GM03348 (cell line): ENCODE measurements at places on chromosomes 3 and 15.

DNA sequence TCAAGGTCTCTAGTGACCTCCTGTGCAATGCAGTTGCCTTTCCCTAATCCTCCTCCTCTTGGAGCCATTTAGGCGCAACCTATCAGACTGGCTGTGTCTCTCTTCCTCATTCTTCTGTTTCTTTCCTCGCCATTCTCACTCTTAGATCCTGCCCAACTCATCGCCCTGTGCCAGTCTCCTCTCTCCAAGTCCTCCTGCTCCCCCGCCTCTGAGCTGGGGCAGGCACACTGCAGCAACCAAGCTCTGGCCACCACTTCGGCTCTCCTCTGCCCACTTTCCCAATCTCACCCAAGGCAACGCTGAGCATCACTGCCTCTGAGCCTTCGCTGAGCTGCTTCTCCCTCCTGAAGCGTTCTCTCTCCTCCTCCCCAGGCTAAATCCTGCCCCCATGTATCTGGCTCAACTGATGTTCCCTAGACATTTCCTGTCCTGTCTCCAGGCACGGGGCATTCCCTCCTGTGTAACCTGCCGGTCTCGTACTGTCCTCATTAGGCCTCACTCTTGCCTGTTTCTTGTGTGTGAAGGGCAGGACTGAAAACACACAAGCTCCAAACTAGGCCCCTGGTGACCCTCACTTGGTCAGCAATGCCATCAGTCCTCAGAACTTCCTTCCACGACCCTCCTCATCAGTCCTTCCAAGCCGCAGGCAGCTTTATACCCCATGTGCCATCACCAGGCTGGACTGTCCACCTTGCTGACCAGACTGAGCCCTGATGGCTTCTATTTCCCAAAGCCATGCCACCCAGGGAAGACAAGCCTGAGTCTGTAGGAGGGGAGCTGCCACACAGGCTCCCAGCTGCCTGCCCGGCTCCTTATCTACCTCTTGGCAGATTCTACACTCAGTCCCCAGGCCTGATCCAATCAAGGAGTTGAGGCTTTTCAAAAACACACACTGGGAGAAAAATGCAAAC lies 85.6 kb downstream of the SEC22A start:
- no peak for DNase-seq

GRCh38 chr15:85429522-85429921 lies 49.1 kb downstream of the AKAP13 start:
- no peak for DNase-seq

DNA sequence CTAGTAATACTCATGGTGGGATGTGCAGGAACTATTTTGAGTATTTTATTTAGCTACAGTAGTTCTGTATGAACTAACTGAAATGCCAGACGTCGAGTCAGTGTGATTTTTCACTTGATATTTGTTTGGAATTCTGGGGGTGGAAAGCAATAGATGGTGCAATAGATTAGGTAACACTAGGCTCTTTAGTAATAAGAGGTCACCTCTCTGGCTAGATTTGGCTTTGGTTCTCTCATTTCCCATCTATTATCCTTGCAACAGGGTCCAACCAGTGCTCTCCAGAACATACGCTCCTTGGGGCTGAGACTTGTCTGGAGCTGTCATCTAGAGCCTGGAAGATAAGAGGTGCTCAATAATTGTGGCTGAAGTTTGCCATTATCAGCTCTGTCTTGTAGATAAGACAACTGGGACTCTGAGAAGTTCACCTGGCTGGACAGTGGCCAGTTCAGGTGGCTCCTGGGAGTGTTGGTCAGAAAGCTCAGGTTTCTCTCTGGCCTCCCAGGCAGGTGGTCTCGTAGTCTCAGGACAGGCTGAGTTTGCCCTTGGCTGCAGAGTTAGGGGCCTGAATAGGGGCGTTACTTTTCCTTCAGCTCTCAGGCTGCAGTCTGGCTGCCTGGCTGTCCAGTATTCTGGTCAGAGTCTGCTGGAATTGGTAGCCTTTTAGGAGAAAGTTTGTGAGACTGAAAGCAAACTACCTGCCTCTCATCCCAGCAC lies 277.5 kb upstream of the RGMA start:
- DNase-seq = no peak

DNA sequence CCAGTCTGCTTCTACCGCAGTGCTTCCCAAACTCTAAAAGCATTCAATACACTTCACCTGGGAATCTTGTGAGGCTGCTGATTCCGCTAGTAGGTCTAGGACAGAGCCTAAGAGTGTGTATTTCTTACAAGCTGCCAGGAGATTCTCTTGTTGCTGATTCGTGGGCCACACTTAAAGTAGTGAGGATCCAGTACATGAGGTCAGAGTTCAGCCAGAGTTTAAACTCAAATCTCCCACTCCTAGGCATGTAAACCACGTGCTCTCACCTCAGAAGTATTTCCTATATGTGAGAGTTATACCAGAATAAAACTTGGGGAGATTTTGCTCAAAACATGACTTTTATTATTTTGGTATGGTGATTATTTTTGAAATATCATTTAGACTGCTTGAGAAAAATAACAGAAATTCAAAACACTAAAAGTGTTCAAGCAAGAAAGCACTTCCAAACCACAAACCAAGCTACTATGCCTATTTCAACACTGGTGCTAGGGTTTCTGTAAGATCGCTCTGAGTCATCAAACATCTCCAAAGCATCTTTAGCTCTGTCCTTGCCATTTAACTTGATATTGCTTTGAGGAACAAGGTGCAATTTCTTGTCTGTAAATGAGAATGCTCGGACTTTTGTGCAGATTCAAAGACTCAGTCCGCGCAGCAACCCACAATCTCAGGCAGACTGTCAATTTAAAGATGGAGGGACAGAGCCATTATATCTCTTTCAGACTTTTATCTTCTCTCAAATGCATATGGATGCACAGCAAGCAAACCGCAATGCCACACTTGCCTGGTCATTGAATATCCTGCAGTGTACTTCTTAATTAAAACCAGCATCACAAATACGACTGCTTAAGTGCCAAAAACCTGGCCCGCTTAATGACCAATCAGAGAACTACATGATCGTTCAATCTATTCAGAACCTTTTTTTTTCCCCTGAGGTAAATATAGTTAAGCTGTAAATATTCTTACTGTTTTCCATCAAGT lies 59.8 kb downstream of the AGTR1 start:
- peak; percentile 76 for DNase-seq

DNA sequence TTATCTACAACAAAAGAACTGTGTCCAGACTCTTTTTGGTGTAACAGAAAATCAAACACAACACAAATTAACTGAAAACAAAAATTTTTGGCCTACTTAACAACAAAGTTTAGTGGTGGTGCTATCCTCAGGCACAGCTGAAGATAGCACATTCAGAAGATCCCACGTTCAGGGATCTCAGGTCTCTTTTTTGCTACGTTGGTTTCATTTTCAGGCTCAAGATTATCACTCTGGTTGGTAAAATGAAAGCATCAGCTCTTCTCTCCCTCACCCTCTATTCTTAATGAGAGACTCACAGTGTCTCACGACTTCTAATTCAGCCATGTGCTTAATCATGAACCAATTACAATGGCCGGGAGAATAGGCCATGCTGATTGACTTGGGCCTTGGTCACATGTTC lies 146.9 kb upstream of the PTPRG start:
- no peak for DNase-seq

- DNase-seq = no peak
Measured at GRCh38 chr3:21654241-21654640, 96.8 kb downstream of the ZNF385D start.

GRCh38 chr3:15989419-15989818 lies 185.1 kb upstream of the GALNT15 start:
- no peak for DNase-seq

DNA sequence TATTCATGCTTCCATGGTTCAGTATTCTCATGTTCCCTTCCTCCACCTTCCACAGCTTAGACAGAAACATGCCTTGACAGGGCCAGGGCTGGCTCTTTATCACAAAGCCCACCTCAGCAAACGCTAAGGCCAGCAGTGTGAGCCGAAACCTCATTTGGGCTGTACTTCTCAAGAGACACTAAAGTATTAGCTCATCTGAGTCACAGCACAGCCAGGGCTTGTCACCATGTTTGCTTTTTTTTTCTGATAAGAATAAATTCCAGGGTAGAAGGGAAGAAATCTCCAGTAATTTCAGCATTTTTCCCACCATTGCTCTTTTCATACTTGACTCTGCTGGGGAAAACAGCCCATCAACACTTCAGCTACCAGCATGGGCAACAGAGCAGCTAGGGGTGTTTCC lies 95.4 kb downstream of the MYLK start:
- no peak for DNase-seq

GRCh38 chr3:4935347-4935746 lies 43.9 kb upstream of the BHLHE40 start:
- DNase-seq = no peak

DNA sequence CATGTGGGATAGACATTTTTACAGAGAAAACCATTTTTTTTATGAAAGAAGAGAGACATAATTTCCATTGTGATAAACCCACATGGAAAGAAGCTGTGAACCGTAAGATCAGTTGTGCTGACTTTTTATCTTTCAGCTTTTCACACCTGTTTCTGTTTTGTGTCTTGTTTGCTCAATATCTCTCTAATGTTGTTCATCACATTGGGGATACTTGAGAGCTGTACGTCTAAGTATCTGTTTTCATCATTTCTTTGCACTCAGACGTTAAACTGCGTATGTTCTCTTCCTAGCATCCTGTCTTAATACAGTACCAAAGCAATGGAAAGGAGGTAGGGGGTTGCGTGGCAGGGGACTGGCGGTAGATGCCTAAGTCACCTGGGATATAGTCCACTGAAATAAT lies 449.0 kb downstream of the NAALADL2 start:
- no peak for DNase-seq

GRCh38 chr3:161413855-161414210 lies 42.5 kb upstream of the SPTSSB start:
- DNase-seq = no peak

GRCh38 chr3:30760040-30760695 lies 134.3 kb downstream of the GADL1 start:
- no peak for DNase-seq

DNA sequence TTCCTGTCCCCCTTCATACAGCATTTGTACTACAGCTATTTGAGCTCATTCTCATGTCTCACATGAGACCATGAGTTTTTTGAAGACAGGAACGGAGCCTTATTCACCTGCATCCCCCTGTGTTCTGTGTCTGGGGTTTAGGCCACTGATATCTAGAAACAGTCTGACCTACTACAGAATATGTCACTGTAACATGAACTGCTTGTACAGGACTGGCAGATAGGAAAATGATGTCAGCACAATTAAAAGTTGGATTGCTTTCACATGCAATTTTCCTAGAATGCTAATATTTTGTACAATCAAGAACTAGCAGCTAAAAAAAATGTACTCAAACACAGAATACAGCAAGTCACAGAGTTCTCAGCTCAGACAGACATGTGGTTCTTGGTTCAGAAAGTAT lies 90.8 kb upstream of the FGF12 start:
- no peak for DNase-seq

DNA sequence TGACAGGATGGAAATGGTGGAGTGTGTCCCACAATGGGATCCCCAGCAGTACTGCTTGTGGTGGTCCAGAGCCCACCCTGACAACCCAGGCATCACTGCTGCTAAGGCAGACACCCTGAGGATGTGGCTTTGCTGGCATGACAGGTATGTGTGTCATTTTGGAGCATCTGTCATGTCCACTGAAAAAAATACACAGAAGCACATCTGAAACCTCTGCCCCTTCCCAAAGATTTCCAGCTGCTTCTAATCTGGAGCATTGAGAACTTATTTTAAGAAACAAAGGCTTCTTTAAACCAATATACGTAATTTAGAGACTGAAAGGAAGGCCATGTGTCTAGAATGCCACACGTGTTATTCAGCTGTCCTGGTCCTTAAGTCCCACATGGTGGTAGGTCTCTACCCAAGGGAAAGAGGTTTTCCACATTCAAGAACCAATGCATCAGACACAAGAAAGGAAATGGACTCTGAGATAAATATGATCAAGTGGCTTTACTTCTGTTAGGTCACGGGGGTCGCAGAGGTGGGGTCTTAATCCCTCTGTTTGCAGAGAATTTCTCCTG lies 88.3 kb downstream of the PDZRN3 start:
- no peak for DNase-seq

DNA sequence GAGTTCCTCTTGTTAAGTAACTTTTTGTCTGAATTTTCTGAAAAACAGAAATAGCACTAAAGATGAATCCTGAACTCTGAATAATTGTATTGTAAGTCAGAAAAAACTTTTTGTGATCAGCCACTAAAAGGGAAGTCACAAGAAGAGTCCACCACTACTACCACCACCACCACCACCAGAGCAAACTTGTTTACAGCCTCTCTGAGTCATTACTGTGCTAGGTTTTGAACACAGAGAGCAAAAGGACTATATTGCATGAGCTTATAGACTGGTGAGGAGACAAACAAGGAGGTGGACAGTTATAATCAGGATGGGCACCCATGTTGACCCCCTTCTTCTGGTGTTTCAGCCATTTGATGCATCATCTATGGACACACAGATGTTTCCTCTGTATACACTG lies 141.7 kb downstream of the IL5RA start:
- no peak for DNase-seq

DNA sequence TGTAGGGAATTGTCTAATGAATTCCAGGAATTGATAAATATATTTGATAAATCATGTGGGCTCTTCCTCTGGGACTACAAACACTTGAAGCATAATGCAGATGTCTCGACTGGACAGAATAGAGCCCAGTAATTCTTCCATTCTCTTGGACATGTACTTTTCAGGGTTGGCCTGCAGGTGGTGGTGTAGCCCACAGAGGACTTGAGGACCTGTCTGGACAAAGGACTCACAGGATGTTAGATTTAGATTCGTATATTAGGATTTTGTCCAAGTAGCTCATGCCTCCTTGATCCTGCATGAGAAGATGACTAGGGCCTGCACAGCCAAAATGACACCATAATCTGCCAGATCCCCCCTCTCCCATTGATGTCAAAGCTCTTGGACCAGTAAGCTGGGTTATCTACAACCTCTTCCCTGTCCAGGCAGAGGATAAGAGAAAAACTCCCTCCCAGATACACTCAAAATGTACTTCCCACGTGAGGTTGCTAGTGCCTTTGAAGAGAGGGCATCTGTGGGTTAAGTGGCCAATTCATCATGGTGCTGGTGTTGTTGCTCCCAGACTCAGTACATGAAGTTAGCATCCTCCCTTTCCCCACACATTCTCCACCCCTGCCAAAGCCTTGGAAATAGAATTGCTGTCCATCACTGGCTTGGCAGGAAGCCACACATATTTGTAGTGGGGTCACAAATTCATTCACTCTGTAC lies 88.6 kb upstream of the ZNF280D start:
- DNase-seq = peak; percentile 70

GRCh38 chr3:172359231-172359630 lies 89.0 kb downstream of the GHSR start:
- DNase-seq = no peak

GRCh38 chr3:128320551-128321340 lies 145.9 kb downstream of the DNAJB8 start:
- no peak for DNase-seq
